T-cell (primary cell): ENCODE measurements at places on chromosomes 6 and 20. TPM values are rescaled to one million over a fixed set of nuclear protein-coding genes. Genes with fewer than 3 reads are reported as not detected.

DNA sequence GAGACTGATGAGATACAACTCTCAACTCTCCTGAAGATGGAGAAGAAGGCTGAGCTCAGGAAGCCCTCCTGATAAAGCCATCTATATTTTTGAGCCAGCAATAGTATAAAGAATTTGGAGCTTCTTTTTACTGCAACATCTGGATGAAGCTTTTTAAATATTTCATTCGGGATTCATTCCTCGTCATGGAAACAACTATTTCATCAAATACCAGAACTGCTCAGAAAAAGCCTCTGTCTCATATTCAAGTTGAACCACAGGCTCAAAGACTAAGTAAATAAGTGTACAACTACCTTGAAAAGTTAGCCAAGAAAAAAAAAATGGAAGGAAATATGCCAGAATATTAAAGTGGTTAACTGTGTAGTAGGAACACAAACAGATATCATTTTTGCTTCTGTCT is 37.8 kb downstream of the PTPRT start:
- H3K4me3 ChIP-seq, result no peak overlapping the region
- H3K36me3 ChIP-seq, result no peaks in the 10 kb centered on the region
- no peaks in the 10 kb centered on the region for H3K27me3 ChIP-seq
- no peaks in the 10 kb centered on the region for H3K4me1 ChIP-seq
- DNase-seq, result no peak
- no peak overlapping the region for H3K27ac ChIP-seq

GRCh38 chr6:125957845-125958244 is 1.3 kb downstream of the HINT3 start:
- H3K4me1 ChIP-seq, result peaks cover 8% of the 10 kb centered on the region
- no peaks in the 10 kb centered on the region for H3K36me3 ChIP-seq
- no peak overlapping the region for H3K4me3 ChIP-seq
- DNase-seq, result no peak
- no peak overlapping the region for H3K27ac ChIP-seq

GRCh38 chr6:68279793-68280557 is 355.1 kb upstream of the ADGRB3 start:
- H3K36me3 ChIP-seq, result no peaks in the 10 kb centered on the region
- no peaks in the 10 kb centered on the region for H3K4me1 ChIP-seq
- no peak overlapping the region for H3K4me3 ChIP-seq
- no peak for DNase-seq

- H3K4me3 ChIP-seq, result no peak overlapping the region
- DNase-seq, result no peak
- no peak overlapping the region for H3K27ac ChIP-seq
- no peaks in the 10 kb centered on the region for H3K36me3 ChIP-seq
Measured at GRCh38 chr6:37893257-37893656, 73.7 kb downstream of the ZFAND3 start.

- no peak overlapping the region for H3K4me3 ChIP-seq
- peaks cover 58% of the 10 kb centered on the region for H3K27me3 ChIP-seq
- H3K36me3 ChIP-seq, result no peaks in the 10 kb centered on the region
- H3K4me1 ChIP-seq, result no peaks in the 10 kb centered on the region
- no peak overlapping the region for H3K27ac ChIP-seq
Measured at GRCh38 chr6:150030611-150031010, 5.3 kb upstream of the RAET1L start.

DNA sequence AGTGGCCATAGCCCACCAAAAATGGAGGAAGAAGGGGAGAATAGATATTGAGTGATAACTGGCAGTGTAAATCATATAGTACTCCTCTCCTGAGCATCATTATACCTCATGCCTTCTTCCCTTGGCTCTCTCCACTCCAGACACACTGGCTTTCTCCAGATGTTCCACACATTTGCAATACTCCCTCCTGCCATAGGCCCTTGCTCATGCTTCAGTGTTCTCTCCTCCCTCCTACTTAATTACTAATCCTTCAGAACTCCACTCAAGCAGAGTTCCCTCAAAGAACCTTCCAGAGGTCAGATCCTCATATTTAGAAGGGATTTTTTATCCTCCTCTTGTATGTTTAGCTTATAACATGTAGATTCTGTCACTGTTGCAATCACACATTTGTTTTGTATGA is 279.5 kb upstream of the SUPT3H start:
- H3K4me1 ChIP-seq, result peaks cover 8% of the 10 kb centered on the region
- H3K27me3 ChIP-seq, result no peaks in the 10 kb centered on the region
- DNase-seq, result no peak

- no peaks in the 10 kb centered on the region for H3K27me3 ChIP-seq
- H3K36me3 ChIP-seq, result no peaks in the 10 kb centered on the region
- DNase-seq, result no peak
- peaks cover 23% of the 10 kb centered on the region for H3K4me1 ChIP-seq
- no peak overlapping the region for H3K4me3 ChIP-seq
Measured at GRCh38 chr20:53890443-53891305, 179.7 kb downstream of the BCAS1 start.

DNA sequence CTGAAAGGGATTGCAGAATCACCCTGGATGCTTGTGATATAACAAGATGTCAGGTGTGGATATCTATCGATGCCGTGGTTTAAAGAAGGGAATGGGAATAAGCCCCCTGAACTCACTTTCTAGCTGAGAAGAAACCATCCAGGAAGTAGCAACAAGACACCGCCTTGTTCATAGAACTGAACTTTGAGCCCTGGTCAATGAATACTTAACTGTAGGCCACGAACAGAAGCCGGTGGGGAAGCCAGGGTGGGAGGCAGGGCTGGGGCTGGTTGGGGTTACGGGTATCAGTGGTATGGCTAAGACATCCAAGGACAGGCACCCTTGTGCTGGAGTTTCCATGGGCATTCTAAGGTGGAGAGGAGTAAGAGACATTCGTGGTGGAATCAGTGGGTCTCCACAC is 61.0 kb downstream of the UST start:
- H3K36me3 ChIP-seq, result no peaks in the 10 kb centered on the region
- DNase-seq, result no peak
- H3K4me3 ChIP-seq, result no peak overlapping the region
- H3K27me3 ChIP-seq, result no peaks in the 10 kb centered on the region

DNA sequence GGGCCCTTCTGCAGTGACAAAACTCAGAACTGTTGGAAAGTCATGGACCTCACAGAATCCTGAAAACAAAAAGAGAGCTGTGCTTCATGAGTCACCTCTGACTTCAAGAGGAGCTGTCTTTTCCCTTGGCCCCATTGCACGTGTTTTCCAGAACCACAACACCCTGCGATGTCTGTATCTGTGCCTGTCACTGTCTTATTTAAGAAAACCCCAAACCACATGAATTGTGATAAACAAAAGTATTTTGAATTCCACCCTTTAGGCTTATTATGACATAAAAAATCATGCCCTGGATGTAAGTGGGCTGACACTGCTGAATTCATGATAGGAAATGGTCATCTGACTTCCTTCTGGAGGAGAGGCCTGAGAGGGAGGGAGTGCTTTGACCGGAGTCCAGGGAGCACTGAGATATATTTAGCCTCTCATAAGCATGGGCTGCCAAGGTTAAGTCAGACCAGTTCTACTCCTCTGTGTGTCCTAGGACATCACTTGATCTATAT is 96.4 kb upstream of the DUSP22 start:
- H3K4me1 ChIP-seq, result peaks cover 34% of the 10 kb centered on the region
- H3K27me3 ChIP-seq, result no peaks in the 10 kb centered on the region
- no peak overlapping the region for H3K4me3 ChIP-seq
- no peaks in the 10 kb centered on the region for H3K36me3 ChIP-seq
- H3K27ac ChIP-seq, result no peak overlapping the region

GRCh38 chr20:1827974-1828785 is 67.0 kb upstream of the SIRPA start:
- no peak overlapping the region for H3K27ac ChIP-seq
- no peak for DNase-seq
- H3K36me3 ChIP-seq, result no peaks in the 10 kb centered on the region
- H3K4me3 ChIP-seq, result no peak overlapping the region

DNA sequence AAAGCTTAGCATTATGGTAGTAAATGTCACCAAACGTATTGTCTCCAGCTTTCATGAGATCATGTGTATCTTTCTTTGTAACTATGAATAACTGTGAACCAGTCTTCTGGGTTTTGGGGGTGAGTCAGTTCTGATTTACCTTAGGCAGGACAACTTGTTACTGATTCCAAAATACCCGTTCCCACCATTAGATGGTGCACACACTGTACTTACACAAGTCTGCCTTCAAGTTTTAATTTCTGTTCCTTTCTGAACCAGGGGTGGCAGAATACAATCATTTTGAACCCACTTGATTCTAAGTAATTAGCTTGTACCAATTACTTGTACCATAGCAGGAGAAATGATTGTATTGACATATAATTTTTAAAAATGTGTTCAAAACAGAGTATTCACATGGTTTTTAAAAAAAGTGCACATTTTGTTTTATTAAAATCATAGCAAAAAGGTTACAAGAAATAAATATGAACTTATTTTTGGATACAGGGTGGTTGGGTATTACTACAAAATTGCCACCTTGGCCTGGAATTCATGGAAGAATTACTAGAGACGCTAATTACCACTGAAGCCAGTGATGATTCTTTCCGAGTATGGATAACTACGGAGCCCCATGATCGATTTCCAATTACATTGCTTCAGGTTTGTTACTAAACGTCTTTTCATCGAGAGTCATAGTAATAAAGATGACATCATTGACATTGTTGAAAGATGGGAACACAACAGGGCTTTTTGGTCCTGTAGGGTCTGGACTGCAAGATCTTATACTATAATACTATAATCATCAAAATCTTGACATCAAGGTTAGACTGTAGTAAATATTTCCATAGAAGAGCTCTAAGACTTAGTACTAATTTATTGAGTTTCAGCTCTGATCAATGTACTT is 75.2 kb upstream of the GLP1R start:
- no peak for DNase-seq
- H3K4me3 ChIP-seq, result no peak overlapping the region
- peaks cover 12% of the 10 kb centered on the region for H3K27me3 ChIP-seq
- no peak overlapping the region for H3K27ac ChIP-seq
- H3K4me1 ChIP-seq, result no peaks in the 10 kb centered on the region

DNA sequence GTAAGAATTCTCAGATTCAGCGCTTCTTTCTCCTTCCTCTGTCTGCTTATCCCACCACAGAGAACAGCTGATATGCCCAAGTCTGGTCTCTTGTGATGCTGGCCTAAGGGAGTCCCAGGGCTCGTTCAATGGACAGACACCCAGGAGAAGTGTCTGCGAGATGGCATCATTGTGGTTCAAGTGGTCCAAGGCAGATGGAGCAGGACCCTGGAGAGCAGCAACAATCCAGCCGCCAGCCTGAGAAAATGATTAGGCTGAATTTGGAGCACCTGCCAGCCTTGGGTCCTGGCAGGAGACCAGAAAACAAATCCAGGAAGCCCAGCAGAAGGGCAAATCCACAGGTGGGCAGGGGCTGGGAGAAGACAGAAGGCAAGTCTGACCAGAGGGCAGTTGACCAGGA is 145.8 kb downstream of the PTPRT start:
- H3K27ac ChIP-seq, result no peak overlapping the region
- no peak for DNase-seq
- no peak overlapping the region for H3K4me3 ChIP-seq
- no peaks in the 10 kb centered on the region for H3K36me3 ChIP-seq

NFATC2 gene
- 73.9 TPM for total RNA-seq

ZNFX1 gene
- 64.7 TPM for total RNA-seq

MAP3K5 gene
- total RNA-seq, result 18.7 TPM

SLC16A10 gene
- total RNA-seq, result 14.3 TPM

THEMIS gene
- 55.5 TPM for total RNA-seq
